ENCODE measurements at places on chromosomes 4 and X. TPM values are rescaled to one million over a fixed set of nuclear protein-coding genes. Genes with fewer than 3 reads are reported as not detected.

DNA sequence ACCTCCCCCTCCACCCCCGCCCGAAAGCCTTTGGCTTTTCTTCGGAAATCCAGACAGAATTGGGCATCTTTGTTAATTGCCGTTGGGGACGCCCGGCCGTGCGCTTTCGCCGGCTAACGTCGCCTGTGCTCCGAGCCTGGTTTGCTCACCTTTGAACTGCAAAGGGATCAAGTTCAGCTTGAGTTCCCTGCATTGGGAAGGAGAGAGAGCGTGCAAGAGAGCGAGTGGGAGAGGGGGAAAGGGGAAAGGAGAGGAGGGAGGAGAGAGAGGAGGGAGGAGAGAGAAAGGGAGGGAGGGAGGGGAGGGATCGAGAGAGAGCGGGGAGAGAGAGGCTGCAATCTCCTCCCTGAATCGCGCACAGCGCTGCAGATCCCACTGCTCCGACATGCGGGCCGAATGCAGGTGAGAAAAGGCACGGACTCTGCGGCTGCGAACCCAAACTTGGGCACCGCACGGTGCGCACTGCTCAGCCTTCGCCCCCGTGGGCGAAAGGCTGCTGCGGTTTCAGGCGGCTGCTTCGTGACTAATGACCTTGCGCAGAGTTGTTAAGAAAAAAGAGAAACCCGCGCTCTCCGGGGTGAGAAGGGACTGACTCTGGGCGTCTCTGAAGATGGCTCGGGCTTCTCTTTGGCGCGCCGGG is at the start of gene PCDH7:
Gene PCDH7 (plus strand): TSS at position 349 of the 640 bp plus-strand sequence. CDS start 1,054 bp downstream, outside the sequence.
- H3K27me3 ChIP-seq = peaks cover 46% of the 10 kb centered on the region
- no peak for DNase-seq
- H3K36me3 ChIP-seq = no peaks in the 10 kb centered on the region

DNA sequence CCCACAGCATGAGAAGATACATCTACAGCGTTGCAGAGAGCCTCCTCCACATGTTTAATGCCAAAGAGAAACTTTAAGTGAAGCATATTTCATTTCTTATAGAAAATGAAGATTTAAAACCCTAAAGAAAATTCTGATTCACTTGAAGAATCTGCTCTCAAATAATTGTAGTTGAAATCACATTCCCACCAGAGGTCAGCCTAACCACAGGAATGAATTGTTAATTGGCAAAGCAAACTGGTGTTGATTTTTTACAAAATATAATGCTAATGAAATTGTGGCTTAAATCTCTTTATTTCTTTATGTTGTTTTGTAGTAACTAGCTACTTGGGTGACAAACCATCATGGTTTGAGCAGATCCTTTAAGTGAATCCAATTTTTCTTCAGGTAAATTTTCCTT is 31.1 kb upstream of the WDR17 start:
- H3K27ac ChIP-seq = no peak overlapping the region
- no peaks in the 10 kb centered on the region for H3K27me3 ChIP-seq
- DNase-seq = no peak
- H3K4me1 ChIP-seq = no peaks in the 10 kb centered on the region
- no peak overlapping the region for H3K4me3 ChIP-seq
- H3K36me3 ChIP-seq = no peaks in the 10 kb centered on the region

DNA sequence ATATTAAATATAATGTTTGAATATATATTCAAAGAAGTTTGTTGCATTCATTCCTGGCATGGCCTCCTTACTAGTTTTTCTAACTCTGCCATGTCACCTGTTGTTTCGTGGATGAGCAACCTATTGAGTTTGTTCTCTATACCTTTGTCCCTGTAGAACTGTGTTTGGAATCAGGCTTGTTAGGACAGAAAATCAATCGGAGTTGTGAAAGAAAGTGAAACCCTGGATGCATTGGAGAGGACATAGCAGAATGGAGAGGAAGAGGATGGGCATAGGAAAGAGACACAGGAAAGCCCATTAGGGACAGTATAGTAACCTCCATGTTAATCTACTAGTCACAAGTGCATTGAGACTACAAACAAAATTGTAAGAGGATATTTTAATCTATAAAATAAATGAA is 31.2 kb downstream of the ANK2 start:
- H3K36me3 ChIP-seq = no peaks in the 10 kb centered on the region
- no peak for DNase-seq
- peak overlapping the region; percentile 1 for H3K27ac ChIP-seq
- peaks cover 5% of the 10 kb centered on the region for H3K4me1 ChIP-seq
- no peak overlapping the region for H3K4me3 ChIP-seq

DNA sequence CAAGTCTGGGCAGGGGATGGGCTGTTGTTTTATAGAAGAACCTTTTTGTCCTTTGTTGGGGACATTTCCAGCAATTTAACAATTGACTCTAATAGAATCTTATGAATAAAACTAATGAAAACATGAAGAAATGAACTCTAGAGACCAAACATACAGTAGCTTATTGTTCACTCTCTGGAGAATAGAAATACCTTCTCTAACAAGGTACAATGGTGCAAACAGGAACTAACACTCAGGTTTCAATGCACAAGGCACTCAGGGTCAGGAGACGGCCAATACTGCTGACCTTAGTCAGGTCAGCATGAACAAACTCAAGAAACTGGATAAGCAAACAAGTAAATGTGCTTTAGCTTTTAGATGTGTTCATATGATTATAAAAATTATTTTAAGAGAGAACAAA is 39.6 kb upstream of the FBXW7 start:
- no peak for DNase-seq
- H3K27ac ChIP-seq = peak overlapping the region; percentile 53
- H3K4me1 ChIP-seq = peaks cover 36% of the 10 kb centered on the region

DNA sequence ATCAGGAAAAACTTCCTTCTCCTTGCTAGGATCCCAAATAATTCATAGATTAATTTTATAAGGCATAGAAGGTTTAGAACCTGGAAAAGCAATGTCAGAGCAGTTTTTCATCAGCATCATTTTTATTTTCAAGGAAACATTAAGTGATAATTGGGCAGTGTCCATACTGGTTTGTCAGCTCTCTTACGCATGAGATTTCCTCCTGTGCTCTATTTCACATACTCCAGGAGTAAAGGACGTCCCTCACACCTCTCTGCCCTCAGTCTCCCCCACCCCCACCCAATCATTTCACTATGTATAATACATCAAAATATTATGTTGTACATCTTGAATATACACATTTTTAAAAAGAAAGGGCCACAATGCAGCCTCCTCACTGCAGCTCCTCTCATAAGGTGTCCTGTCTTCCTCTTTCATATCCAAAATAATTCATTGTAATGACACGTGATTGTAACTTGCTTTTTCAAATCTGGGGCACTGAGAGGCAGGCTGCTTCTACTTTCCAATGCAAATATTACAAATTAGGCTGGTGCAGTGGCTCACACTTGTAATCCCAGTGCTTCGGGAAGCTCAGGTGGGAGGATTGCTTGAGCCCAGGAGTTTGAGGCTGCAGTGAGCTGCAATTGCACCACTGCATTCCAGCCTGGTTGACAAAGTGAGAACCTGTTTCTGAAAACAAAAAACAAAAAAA is 34.4 kb downstream of the ARHGEF38 start:
- no peak for DNase-seq
- H3K27me3 ChIP-seq = no peaks in the 10 kb centered on the region
- H3K27ac ChIP-seq = no peak overlapping the region
- peaks cover 8% of the 10 kb centered on the region for H3K4me1 ChIP-seq

GRCh38 chrX:118872102-118872566 is 48.5 kb downstream of the ZCCHC12 start:
- no peak for DNase-seq
- H3K27ac ChIP-seq = no peak overlapping the region
- peaks cover 5% of the 10 kb centered on the region for H3K4me1 ChIP-seq
- no peak overlapping the region for H3K4me3 ChIP-seq
- H3K36me3 ChIP-seq = peaks cover 1% of the 10 kb centered on the region
- no peaks in the 10 kb centered on the region for H3K27me3 ChIP-seq

DNA sequence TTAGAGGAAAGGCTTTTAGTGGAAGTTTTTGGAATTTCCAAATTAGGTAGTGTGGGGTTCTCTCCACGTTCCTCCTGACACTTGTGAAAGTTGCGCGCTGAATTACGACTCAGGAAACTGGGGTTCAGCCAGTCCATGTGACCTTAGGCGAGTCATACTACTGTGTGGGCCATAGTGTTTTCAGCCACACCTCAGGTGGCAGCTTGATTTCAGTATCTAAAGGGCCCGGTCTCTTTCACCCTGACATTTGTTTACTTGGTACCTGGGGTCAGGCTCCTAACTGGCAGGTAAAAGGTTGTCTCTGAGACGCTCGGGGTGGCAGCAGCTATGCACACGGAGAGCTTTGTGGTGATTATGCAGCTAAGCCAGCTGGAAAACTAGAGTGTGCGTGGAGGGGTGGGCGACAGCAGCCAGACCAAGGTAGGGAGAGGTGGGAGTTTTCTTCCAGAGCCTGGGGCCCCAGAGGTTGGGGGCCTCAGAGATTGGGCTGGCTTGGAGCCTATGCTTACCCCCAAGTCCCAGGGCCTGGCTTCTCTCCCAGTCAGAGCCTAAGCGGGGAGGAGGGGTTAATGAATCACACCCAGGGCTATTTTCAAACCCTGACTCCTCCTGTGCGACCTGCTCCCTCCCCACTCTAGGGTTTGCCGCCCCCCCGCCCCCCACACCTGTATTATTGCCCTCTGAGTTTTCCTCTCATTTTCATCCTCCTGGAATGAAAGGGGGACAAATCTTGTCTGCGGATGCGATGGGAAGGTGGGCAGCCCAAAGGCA is 47.2 kb downstream of the STARD8 start:
- peaks cover 20% of the 10 kb centered on the region for H3K27me3 ChIP-seq
- peaks cover 20% of the 10 kb centered on the region for H3K4me1 ChIP-seq
- no peak for DNase-seq
- H3K4me3 ChIP-seq = peak overlapping the region; percentile 52
- H3K36me3 ChIP-seq = no peaks in the 10 kb centered on the region

PRDX4 gene
- 151 TPM for total RNA-seq

GLOD5 gene
- not detected for total RNA-seq

Measured in progenitor cell of endocrine pancreas (in vitro differentiated cells).